ENCODE measurements at places on chromosomes 3 and 15. TPM values are rescaled to one million over a fixed set of nuclear protein-coding genes. Genes with fewer than 3 reads are reported as not detected.

- H3K4me1 ChIP-seq = no peaks in the 10 kb centered on the region
- no peak overlapping the region for H3K27ac ChIP-seq
- DNase-seq = no peak
- no peaks in the 10 kb centered on the region for H3K27me3 ChIP-seq
- H3K4me3 ChIP-seq = no peak overlapping the region
Observed at GRCh38 chr3:133924041-133924440, 28.4 kb upstream of the RAB6B start.

The CDAN1 gene
- 31.6 TPM for total RNA-seq

DNA sequence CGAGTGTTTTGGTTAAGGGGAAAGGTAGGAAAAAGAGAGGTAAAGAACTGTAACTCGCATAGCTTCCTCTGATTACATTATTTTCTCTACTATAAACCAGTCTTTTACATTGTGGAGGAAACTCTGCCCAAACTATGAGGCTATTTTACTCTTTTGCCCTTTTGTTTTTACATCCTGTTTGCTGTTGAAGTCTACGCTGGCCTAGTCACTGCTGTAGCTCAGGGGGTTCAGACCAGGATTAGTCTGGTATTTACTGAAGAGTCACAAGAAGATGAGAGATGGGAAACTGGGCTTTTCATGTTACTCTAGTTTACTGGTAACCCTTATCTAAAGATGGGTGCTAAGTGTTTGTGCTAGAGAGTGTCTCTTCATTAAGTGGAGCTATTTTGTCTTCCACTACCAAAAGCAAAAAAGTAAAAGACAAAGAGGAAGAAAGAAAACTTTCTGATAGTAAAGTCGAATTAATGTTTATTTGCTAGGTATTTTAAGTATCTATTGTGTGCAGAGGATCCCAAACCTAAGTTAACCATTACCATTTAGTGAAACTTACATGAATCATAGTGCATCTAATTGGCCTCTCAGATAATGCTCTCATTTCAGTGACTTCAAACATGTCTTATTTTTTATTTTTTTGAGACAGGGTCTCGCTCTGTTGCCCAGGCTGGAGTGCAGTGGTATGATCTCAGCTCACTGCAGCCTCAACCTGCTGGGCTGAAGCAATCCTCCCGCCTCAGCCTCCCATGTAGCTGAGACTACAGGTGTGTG lies 10.9 kb downstream of the RARB start:
- H3K27ac ChIP-seq = no peak overlapping the region
- H3K27me3 ChIP-seq = no peaks in the 10 kb centered on the region
- no peaks in the 10 kb centered on the region for H3K4me1 ChIP-seq

DNA sequence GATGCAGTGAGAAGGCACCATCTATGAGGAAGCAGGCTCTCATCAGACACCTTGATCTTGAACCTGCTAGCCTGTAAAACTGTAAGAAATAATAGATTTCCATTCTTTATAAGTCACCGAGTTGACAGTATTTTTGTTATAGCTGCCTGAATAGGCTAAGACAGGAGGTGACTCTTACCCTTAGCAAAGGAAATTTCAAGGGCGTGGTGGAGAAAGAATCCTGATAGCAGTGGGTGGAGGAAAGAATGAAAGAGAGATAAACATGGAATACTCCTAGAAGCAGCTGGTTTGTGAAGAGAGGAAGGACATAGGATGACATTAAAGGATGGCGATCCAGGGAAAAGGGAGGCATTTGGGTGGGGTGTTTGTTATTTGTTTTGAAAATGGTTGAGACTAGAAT lies 41.4 kb downstream of the SIDT1 start:
- no peaks in the 10 kb centered on the region for H3K36me3 ChIP-seq
- H3K27me3 ChIP-seq = no peaks in the 10 kb centered on the region
- H3K27ac ChIP-seq = peak overlapping the region; percentile 58
- no peaks in the 10 kb centered on the region for H3K4me1 ChIP-seq
- no peak overlapping the region for H3K4me3 ChIP-seq

The ERICH6 gene
- total RNA-seq = not detected

The RETNLB gene
- 97.9 TPM for total RNA-seq

DNA sequence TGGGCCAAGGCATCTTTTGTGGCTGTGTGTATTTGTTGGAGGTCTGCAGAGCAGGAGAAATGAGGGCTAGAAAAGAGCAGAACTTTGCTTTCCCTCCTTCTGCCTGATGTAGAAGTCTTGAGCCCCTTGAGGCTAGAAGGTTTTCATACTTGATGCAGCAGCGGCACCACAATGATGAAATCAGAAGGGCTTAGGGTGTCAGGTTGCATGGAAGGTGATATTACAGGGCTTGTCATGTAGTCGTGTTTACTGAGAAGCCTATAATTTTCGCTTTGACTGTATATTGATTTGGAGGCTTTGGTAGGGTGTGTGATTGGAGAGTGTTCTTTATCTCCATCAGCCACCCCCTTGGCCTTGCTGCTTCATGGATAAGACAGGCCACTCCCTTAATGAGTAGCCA lies 339.8 kb downstream of the THSD4 start:
- DNase-seq = no peak
- H3K4me1 ChIP-seq = no peaks in the 10 kb centered on the region
- no peaks in the 10 kb centered on the region for H3K36me3 ChIP-seq

GRCh38 chr3:188007897-188008296 lies 146.1 kb upstream of the LPP start:
- H3K4me3 ChIP-seq = no peak overlapping the region
- DNase-seq = no peak
- no peak overlapping the region for H3K27ac ChIP-seq
- H3K4me1 ChIP-seq = peaks cover 3% of the 10 kb centered on the region
- no peaks in the 10 kb centered on the region for H3K36me3 ChIP-seq

The CCR9 gene
- 0.13 TPM for total RNA-seq

GRCh38 chr3:63333815-63334214 lies 55.7 kb downstream of the SYNPR start:
- DNase-seq = no peak
- H3K4me3 ChIP-seq = no peak overlapping the region
- no peaks in the 10 kb centered on the region for H3K36me3 ChIP-seq

DNA sequence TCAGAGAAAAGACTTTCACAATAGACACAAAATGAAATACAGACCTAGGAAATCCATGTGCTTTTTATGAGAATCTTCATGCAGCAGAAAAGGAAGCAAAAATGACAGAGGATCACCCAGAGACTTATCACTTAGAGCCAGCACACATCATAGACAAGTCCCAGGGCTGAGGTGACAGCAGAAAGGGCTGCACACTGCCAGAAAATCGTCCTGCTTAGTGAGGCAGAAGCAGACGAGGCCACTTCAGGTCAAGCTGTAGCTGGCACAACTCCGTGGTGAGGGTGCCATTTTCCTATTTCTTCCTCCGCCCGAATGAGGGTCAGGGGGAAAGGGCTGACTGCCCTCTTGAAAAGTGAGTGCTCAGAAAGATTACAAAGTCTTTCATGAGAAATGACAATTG lies 95.9 kb upstream of the TNIK start:
- no peaks in the 10 kb centered on the region for H3K27me3 ChIP-seq
- no peaks in the 10 kb centered on the region for H3K36me3 ChIP-seq
- no peak overlapping the region for H3K27ac ChIP-seq
- DNase-seq = no peak
- no peaks in the 10 kb centered on the region for H3K4me1 ChIP-seq

GRCh38 chr15:45134682-45135604 lies 5.1 kb downstream of the DUOX1 start:
- peaks cover 7% of the 10 kb centered on the region for H3K4me1 ChIP-seq
- H3K27me3 ChIP-seq = peaks cover 8% of the 10 kb centered on the region
- peak; percentile 64 for DNase-seq
- no peak overlapping the region for H3K27ac ChIP-seq
- no peaks in the 10 kb centered on the region for H3K36me3 ChIP-seq

DNA sequence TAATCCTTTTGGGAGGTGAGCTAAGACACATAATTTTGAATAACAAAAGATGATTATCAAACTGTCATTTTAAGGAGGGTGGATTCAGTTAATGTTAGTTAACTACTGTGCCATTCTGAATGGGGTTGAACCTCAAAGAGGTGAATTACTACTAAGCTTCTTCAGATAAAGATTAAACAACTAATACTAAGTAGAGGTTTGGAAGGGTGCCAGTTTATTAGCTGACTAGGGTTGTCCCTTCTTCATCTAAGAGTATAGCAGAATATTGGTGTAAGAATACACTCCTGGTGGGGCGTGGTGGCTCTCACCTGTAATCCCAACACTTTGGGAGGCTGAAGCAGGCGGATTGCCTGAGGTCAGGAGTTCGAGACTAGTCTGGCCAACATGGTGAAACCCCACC lies 123.1 kb upstream of the LRRFIP2 start:
- H3K4me3 ChIP-seq = no peak overlapping the region
- no peak for DNase-seq
- peaks cover 9% of the 10 kb centered on the region for H3K36me3 ChIP-seq

GRCh38 chr3:175192536-175192935 lies 333.4 kb downstream of the NAALADL2 start:
- no peaks in the 10 kb centered on the region for H3K4me1 ChIP-seq
- H3K27me3 ChIP-seq = no peaks in the 10 kb centered on the region
- DNase-seq = no peak
- no peak overlapping the region for H3K4me3 ChIP-seq
- H3K27ac ChIP-seq = no peak overlapping the region
- no peaks in the 10 kb centered on the region for H3K36me3 ChIP-seq

- no peaks in the 10 kb centered on the region for H3K4me1 ChIP-seq
- no peak for DNase-seq
- no peaks in the 10 kb centered on the region for H3K36me3 ChIP-seq
- no peak overlapping the region for H3K27ac ChIP-seq
- no peaks in the 10 kb centered on the region for H3K27me3 ChIP-seq
Observed at GRCh38 chr15:52734329-52734728, 55.1 kb upstream of the ATOSA start.

GRCh38 chr15:20280933-20281463 lies 260.6 kb downstream of the GOLGA6L6 start:
- H3K4me3 ChIP-seq = no peak overlapping the region
- no peaks in the 10 kb centered on the region for H3K36me3 ChIP-seq

The SLCO2A1 gene
- 26.3 TPM for total RNA-seq

The ROPN1 gene
- 0.66 TPM for total RNA-seq

The THPO gene
- total RNA-seq = 0.17 TPM

The MST1R gene
- 173 TPM for total RNA-seq

DNA sequence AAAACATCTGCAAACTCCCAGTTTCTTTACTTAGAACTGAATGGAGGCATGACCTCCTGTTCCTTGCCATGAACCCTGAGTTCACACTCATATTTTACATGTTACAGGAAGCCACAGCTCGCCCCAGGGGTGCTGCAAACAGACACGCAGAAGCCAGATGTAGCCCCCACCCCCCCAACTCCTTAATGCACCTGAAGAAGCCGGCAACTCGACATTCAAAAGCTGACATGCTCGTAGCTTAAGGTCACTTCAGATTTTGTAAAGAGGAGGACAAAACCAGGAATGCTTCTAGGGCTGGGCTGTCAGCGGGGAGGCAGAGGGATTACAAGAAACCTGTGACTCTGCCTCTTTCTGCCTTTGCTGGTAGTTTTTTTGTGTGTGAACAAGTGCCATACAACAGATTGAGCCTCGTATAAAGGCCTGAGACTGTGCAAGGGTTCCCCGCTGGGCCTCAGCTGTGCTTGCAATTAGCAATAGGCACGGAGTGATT lies 42.0 kb upstream of the FEZF2 start:
- no peaks in the 10 kb centered on the region for H3K36me3 ChIP-seq
- H3K4me3 ChIP-seq = no peak overlapping the region
- H3K27ac ChIP-seq = no peak overlapping the region
- no peaks in the 10 kb centered on the region for H3K4me1 ChIP-seq
- DNase-seq = no peak

DNA sequence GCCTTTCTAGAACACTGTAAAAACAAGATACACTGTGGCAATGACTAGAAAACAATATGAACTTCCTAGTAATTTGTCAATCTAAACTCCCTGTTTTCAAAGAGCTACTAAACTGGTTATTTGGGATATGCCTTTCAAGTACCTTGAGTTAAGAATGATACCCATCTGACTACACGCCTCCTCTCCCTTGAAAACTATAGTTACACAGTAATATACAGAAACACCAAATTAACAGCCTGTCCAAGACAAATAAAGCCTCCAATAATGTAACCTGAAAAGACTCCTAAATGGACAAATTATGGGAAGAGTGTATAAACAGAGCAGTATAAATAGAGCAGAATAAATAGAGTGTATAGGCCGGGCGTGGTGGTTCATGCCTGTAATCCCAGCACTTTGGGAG lies 70.1 kb downstream of the SMARCC1 start:
- no peak overlapping the region for H3K4me3 ChIP-seq
- H3K36me3 ChIP-seq = peaks cover 9% of the 10 kb centered on the region
- no peak overlapping the region for H3K27ac ChIP-seq

DNA sequence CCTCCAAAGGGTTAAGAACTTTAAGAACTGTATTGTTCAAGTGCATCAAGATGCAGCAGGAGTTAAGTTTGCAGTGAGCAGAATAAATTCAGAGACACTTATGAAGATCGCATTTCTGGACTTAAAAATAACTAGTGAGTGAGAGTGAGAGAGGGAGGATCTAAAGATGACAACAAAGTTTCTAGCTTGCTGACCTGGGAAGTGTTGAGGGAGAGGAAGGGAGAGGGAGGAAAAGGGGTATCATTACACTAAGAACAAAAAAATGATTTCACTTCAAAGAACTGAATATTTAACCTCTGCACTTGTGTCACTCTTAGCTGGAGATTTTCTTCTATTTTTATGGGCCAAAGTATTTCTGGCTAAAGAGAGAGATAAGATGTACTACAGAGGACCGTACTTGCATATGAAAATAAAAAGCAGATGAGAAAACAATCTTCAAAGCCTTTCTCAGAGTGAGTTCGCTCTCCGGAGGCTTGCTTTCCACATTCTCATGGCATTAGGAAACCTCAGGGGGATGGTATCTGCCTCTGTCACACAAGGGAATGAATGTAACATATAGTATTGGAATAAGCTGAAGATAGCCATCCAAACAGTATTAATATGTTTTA lies 91.4 kb upstream of the TJP1 start:
- no peaks in the 10 kb centered on the region for H3K36me3 ChIP-seq
- no peak for DNase-seq
- no peaks in the 10 kb centered on the region for H3K4me1 ChIP-seq
- H3K27ac ChIP-seq = no peak overlapping the region

DNA sequence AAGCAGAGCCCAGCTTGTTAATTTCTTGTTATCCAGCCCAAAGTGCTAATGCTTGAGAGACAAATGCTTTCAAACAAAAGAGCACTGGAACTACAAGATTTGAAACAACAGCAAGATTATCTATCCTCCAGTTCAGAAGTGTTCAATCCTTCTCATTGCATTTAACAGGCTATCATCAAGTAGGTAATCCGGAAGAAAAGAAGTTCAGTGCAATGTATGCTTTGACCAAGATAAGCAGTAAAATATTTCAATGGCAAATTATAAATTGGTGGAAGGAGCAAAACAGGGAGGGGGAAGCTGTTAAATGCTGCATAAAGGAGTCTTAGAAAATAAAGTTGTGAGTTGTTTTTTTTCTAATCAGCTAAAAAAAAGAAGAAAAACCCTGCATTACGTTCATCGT lies 8.8 kb downstream of the LRIG1 start:
- no peak for DNase-seq
- peaks cover 27% of the 10 kb centered on the region for H3K4me1 ChIP-seq
- H3K4me3 ChIP-seq = no peak overlapping the region
- H3K36me3 ChIP-seq = no peaks in the 10 kb centered on the region
- no peaks in the 10 kb centered on the region for H3K27me3 ChIP-seq

- H3K36me3 ChIP-seq = no peaks in the 10 kb centered on the region
- no peak for DNase-seq
- H3K4me3 ChIP-seq = no peak overlapping the region
- no peaks in the 10 kb centered on the region for H3K4me1 ChIP-seq
Observed at GRCh38 chr3:190575437-190576185, 61.7 kb downstream of the IL1RAP start.

Data from colonic mucosa (tissue), 4 donors.